ENCODE measurements at places on chromosomes 3 and 15.

DNA sequence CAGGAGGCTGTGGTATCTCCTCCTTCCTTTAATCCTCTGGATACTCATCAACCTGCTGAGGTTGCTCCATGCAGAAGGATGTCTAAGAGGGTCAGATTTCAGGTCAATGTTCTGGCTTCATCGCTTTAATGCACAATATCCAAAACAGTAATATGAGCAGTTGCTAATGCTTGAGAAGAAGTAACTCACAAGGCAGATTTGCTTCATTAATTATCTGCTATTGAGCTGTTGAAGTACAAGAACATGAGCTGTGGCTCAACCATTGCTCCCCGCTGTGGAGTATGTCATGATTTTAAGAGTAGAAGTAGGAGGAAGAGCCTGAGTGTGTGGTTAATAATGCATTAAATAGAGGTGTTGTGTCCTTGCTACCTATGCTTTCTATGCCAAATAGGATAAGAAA is 1412.9 kb upstream of the ALCAM start:
- no peak for DNase-seq

DNA sequence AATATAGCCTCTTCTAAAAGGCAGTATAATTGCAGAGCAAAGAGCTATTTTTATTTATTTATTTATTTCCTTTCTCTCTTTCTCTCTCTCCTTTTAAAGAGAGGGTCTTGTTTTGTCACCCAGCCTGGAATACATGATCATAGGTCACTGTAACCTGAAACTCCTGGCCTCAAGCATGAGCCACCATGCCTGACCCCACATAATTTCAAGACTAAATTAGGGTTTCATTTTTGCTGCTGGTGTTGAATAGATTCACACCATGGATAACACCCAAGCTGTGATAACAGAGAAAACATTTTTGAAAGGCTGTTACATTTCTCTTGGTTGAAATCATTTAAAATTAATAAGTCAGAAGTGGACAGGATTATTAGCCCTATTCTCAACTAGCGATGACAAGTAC is 131.6 kb downstream of the LEKR1 start:
- DNase-seq = no peak

DNA sequence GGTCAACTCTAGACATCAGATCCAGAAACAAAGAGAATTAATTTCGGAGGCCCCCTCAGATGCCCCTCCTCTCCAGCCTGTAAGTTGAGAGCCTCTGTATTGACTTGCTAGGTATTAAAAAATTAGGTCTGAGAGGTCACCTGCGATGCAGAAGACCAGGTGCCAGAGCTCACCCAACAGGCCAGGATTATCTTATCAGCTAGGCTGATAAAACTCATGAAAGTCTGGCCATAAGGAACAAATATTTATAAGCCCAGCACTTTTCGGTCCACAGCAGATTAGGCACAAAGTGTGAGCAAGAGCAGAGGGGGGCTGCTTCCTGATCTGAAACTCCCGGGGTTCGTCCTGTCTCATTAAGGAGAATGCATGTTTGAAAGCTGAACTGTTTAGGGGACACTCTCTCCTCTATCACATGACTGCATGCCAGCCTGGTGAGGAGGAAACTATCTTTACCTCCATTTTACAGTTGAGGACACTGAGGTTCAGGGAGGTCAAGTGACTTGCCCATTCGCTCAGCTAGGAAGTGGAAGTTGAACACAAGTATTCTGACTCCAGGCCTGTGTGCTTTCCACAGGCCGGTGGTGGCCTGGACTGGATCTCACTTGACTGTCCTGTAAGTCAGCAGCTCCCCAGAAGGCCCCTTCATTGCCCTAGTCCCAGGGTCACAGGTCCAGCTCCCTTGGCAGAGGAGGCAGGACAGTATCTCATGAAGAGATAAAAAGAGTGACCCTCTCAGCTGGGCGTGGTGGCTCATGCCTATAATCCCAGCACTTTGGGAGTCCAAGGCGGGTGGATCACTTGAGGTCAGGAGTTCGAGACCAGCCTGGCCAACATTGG is 39.6 kb upstream of the MAGEF1 start:
- DNase-seq = no peak

DNA sequence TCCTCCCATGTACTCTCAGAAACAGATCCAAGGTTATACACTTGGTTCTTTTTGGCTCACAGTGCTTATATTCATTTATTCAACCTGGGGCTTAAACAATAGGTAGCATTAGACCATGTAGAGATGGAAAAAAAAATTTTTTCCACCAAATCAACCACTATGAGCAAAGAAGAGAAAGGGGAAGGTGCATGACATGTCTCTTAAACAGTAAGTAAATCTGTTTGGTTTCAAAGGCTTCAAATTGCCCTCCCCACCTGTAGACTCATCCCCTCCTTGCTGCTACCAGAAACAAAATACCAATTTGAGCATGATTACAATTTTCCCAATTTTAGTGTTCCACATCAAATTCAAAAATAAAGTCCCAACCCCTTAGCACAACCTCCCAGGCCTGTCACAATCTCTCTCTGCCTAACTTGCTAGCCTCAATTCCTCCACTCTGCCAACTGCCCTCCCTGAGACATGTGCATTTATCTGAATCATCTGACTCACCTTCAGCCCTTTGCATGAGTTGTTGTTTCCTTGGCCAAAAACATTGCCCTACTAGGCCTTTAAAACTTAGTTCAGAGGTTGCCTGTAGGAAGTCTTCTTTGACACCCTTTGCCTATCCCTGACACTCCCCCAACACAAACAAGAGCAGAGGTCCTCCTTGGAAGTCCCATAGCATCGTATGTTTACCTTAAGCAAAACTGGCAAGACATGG is 30.3 kb upstream of the TSC22D2 start:
- DNase-seq = no peak

GRCh38 chr3:72636969-72637597 is 211.2 kb downstream of the SHQ1 start:
- DNase-seq = no peak

DNA sequence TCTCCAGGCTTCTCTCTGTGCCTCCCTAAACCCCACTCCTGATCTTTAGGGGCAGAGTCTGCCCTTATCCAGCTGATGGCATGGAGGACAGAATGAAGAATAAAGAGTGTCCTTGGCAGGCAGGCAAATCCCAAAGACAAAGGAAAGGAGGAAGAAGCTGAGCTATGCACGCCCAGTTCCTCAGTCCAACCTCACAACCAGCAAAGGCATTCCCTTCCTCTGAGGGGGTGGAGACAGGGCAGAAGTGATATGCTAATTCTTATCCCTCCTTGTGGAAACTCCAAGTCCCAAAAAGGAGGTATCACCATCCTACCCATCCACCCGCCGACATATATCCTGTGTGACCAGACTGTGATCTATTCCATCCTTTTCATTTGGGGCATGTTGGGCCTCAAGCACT is 10.5 kb upstream of the CCDC54 start:
- no peak for DNase-seq

DNA sequence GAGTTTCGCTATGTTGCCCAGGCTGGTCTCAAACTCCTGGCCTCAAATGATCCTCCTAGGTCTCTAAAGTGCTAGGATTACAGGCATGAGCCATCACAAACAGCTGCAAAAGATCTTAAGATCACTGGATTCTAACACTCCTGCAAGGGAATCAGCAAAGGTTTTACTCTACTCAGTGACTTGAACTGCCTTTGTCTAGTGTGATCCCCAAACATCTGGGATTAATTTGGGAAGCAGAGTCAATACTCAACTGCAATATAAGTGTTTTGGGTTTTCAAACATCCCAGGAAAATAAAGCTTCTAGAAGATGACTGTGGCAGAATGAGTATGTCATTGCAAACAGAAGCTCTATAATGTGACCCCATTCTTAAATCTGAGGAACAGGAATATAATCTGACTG is 7.2 kb downstream of the SPG21 start:
- no peak for DNase-seq

GRCh38 chr3:191414286-191414685 is 46.7 kb upstream of the PYDC2 start:
- no peak for DNase-seq

GRCh38 chr3:148847351-148847750 is 17.7 kb upstream of the CPA3 start:
- no peak for DNase-seq

DNA sequence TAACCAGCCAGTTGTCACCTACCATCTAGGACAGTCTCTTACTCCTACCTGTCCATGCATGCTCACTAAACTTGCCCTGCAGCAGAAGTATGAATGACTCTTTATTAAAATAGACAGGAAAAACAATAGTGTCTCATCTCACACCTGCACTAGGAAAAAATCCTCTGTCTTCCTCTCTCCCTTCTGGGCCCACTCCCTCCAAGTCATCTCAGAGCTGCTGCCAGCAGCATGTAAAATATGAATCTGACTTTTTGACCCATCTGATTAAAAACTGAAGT is 93.5 kb upstream of the THBS1 start:
- no peak for DNase-seq

DNA sequence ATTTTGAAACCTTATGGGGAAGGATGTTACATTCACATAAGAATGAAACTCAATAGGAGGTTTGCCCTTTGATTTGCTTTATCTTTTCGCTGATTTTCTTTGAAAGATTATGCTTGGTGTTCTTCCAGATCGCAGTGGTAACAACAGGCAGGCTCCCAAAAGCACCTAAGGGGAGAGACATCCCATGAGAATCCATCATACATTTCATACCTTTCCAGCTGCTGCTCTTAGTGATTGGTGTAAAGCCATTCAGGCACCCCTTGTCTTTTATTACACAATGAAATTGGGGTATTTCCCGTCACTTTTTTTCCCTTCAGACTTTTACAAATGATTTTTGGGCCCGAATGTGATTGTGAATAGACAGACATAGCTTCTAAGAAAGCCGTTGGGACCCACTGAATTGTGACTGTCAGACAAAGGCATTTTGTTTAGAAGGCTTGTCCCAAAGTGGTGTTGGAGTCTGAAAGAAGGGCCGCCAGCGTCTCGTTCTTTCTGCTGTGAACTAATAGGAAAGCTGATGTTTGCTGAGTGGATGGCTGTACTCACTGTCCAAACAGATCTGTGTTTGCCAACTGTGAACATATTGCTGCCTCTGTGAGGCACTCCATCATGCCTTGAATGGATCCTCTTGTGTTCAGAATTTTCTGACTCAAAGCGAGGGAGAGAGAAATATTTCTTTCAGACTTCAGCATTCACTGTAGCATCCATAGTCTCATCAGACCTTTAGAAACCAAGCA is 164.3 kb downstream of the FNDC3B start:
- no peak for DNase-seq

DNA sequence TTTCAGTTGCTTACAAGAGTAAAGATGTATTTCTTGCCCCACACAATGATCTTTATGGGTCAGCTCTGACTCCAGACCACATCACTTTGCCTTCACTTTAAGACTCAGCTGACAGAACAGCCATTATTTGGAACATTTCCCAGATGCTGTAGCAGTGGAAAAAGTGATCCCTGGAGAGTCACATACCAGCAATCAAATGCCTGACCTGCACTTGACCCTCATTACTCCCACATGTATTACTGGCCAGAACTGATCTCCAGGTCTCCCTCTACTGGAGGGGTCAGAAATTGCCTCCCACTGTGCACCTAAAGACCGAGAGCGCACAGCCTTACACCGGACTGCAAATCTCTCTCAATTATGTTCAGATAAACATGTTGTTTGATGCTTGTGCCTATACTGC is 88.6 kb upstream of the ZNF385D start:
- no peak for DNase-seq

DNA sequence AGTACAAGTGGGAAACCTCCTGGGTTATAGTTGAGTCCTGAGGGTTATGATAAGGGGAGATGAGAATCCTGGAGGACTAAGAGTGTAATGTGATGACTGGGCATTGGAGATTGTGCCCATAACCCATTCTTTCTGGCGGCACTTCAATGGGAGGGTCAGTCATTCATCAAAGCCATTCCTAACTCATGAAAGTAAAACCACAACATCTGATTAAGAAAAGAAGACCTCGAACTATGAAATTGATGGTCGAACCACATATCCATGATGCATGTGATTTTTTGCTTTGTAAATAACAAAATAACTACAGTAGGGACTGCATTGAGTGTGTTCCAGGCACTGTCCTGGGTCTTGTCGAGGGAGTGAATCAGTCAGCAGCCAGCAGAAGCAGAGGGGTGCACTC is 215.1 kb downstream of the SHQ1 start:
- no peak for DNase-seq

GRCh38 chr3:56747150-56747549 is 54.6 kb downstream of the ARHGEF3 start:
- no peak for DNase-seq

DNA sequence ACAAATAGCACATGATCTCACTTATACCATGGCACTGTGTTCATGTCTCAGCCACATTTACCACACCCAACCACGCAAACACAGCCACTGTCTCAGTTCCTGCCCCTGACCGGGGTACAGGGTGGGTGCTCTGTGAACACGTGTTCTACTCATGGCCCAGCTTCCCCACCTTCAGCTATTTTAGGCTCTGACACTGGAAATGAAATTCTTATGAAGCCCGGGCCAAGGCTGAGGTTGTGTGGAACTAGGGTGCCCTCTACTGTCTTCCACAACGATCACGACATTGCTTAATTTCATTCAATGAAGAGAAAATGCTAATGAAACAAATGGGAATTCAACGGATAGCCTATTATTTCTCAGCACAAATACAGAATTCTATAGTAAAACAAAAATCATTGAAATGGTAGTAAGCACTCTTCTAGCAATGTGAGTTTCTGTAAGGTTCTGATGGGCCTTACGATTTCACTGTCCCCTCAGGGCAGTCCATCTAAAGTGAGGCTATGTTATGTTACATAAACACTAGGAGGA is 2.1 kb upstream of the GABRA5 start:
- DNase-seq = no peak

DNA sequence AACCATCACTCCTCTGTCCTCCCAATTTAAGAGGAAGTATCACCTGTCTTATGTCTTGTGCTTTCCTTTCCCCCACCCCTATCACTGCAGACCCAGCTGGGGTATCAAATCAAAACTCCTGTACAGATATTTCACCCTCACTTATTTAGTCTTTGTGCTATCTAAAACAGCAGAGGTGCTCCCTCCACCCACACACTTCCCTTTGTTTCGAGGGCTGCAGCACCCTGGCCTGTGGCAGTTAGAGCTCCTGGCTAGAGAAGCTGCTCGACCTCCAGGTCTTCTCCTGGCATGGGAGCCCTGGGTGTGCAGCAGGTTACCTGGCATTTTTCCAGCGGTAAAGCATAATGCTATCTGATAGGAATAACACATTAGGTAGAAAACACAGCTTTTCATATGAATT is 181.4 kb upstream of the BCL6 start:
- DNase-seq = no peak

- DNase-seq = no peak
These were observed 876 bp downstream of the PLSCR1 start for GRCh38 chr3:146543461-146544001.

- no peak for DNase-seq
These were observed 443.2 kb upstream of the AZI2 start for GRCh38 chr3:28791713-28792255.

DNA sequence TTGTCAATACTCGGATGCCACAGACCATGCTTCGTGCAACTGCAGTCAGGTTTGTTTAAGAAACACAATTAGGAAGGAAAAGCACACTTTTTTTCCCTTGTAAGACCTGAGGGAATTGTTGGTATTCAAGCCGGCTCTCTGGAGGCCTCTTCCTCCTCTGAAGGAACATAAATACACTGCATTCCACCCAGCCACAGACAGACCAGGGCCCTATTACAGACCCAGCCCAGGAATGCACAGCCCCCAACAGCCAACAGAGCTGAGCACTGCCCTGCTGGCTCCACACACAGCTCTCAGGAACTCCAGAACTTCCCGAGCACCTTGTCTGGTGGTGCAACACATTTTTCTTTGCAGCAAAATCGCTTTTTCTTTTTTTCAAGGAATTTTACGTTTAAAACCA is 488.7 kb upstream of the PROK2 start:
- DNase-seq = no peak

Measured in stimulated activated naive CD4-positive, alpha-beta T cell (primary cell).